ENCODE measurements at places on chromosomes 16 and 17.

- H3K27ac ChIP-seq: no peak overlapping the region
- DNase-seq: peak; percentile 51
- no peaks in the 10 kb centered on the region for H3K4me1 ChIP-seq
- no peaks in the 10 kb centered on the region for H3K27me3 ChIP-seq
These were observed 13.8 kb downstream of the CORO7 start for GRCh38 chr16:4402439-4403132.

DNA sequence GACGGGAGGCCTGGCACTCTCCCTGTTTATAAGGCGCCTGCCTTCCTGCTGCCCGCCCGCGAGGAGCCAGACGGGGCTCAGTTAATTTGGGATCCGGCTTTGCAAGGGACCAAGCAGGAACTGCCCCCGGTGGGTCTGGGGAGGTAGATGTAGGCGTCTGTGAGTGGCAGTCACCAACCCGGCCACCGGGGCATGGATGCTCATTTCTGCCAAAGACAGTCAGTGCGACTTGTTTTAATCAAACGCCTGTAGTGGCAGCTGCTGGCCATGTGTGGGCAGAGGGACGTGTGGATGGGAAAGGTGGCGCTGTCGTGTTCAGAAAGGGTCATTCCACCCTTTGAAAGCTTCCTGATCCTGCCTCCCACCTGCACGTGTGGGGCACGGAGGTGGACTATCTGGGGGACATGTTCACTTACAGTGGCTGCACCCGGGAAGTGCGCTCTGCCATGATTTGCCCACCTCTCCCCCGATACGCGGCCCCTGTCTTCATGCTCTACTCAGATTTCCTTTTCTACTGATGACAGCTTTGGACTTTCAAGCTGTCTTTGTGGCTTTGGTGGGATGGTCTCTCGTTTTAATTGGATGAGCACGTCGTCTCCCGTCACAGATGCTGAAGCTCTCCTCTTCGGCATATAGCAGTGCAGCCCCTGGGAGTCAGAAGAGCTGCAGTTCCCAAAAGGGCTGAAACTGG, 60.3 kb upstream of the CIBAR2 start:
- no peak for DNase-seq
- H3K36me3 ChIP-seq: no peaks in the 10 kb centered on the region

DNA sequence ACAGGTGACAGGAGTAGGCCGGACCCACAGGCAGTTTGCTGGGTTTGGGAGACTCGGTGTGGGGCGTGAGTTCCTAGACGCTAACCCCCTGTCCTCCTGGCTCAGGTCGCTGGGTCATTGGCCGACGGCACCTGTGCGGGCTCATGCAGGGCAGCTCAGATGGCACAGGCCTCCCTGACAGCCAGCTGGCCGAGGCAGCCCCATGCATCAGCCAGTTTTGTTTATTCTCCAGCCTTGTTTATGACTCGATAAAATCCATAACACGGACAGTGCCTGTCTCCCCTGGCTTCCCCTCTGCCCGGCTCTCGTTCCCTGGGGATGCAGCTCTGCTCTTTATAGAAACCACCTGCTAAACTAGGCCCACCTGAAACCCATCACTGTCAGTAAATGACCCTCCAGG, 46.0 kb downstream of the SDK2 start:
- no peak overlapping the region for H3K4me3 ChIP-seq
- peaks cover 5% of the 10 kb centered on the region for H3K4me1 ChIP-seq
- H3K27me3 ChIP-seq: no peaks in the 10 kb centered on the region
- H3K27ac ChIP-seq: no peak overlapping the region

GRCh38 chr17:38750312-38751121, 2.0 kb upstream of the PSMB3 start:
- peaks cover 43% of the 10 kb centered on the region for H3K4me1 ChIP-seq
- no peak for DNase-seq
- H3K36me3 ChIP-seq: peaks cover 21% of the 10 kb centered on the region
- peak overlapping the region; percentile 100 for H3K4me3 ChIP-seq

DNA sequence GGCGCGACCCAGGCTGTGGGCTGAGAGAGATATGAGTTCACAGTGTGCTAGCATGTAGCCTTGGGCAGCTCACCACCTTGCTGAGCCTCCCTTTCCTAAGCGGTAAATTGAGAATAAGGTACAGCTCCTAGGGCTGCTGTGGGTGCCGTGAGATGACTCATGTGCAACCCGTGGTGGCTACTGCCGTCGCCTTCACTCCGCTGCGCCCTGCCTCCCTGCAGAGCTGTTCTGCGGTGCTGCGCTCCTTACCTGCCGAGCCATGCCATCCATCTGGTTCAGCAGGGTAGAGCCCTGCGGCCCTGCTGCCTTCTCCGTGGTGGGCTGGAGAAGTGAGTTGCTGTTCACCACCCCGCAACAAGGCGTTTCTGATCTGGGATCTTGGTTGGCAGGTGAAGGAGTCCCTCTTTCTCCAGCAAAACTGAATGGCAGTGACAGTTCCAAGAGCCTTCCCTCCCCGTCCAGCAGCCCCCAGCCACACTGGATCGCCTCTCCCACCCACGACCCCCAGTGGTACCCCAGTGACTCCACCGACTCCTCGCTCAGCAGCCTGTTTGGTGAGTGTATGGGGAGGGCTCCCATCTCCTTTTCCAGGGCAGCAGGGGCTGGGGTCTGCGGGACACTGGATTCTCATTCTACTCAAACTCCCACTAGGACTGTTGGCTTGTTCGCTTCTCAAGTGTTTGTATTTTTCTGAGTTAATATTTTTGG, 9.3 kb upstream of the JPT2 start:
- no peaks in the 10 kb centered on the region for H3K27me3 ChIP-seq
- peaks cover 67% of the 10 kb centered on the region for H3K36me3 ChIP-seq
- no peaks in the 10 kb centered on the region for H3K4me1 ChIP-seq
- no peak overlapping the region for H3K4me3 ChIP-seq
- no peak for DNase-seq
- no peak overlapping the region for H3K27ac ChIP-seq

GRCh38 chr16:85935391-85935973, 36.5 kb downstream of the IRF8 start:
- peak overlapping the region; percentile 92 for H3K27ac ChIP-seq
- peaks cover 55% of the 10 kb centered on the region for H3K4me1 ChIP-seq
- H3K36me3 ChIP-seq: peaks cover 8% of the 10 kb centered on the region
- no peaks in the 10 kb centered on the region for H3K27me3 ChIP-seq
- DNase-seq: no peak

- H3K4me3 ChIP-seq: no peak overlapping the region
- no peaks in the 10 kb centered on the region for H3K4me1 ChIP-seq
- no peaks in the 10 kb centered on the region for H3K36me3 ChIP-seq
- H3K27ac ChIP-seq: no peak overlapping the region
- no peaks in the 10 kb centered on the region for H3K27me3 ChIP-seq
- DNase-seq: no peak
These were observed 291.2 kb upstream of the MON1B start for GRCh38 chr16:76899767-76900166.

GRCh38 chr17:16459855-16460550, 32.0 kb downstream of the LRRC75A start:
- H3K27me3 ChIP-seq: no peaks in the 10 kb centered on the region
- H3K4me1 ChIP-seq: no peaks in the 10 kb centered on the region
- no peak overlapping the region for H3K27ac ChIP-seq
- H3K36me3 ChIP-seq: peaks cover 15% of the 10 kb centered on the region
- DNase-seq: no peak
- H3K4me3 ChIP-seq: no peak overlapping the region

GRCh38 chr16:2790631-2791030, 3.3 kb upstream of the PRSS33 start:
- no peak for DNase-seq
- H3K27me3 ChIP-seq: peaks cover 19% of the 10 kb centered on the region
- no peak overlapping the region for H3K4me3 ChIP-seq
- H3K36me3 ChIP-seq: no peaks in the 10 kb centered on the region
- no peaks in the 10 kb centered on the region for H3K4me1 ChIP-seq
- no peak overlapping the region for H3K27ac ChIP-seq

- H3K27me3 ChIP-seq: peaks cover 66% of the 10 kb centered on the region
- no peaks in the 10 kb centered on the region for H3K36me3 ChIP-seq
- H3K4me1 ChIP-seq: no peaks in the 10 kb centered on the region
- H3K27ac ChIP-seq: no peak overlapping the region
- no peak overlapping the region for H3K4me3 ChIP-seq
These were observed 567 bp downstream of the SOX9 start for GRCh38 chr17:72121164-72122009.

DNA sequence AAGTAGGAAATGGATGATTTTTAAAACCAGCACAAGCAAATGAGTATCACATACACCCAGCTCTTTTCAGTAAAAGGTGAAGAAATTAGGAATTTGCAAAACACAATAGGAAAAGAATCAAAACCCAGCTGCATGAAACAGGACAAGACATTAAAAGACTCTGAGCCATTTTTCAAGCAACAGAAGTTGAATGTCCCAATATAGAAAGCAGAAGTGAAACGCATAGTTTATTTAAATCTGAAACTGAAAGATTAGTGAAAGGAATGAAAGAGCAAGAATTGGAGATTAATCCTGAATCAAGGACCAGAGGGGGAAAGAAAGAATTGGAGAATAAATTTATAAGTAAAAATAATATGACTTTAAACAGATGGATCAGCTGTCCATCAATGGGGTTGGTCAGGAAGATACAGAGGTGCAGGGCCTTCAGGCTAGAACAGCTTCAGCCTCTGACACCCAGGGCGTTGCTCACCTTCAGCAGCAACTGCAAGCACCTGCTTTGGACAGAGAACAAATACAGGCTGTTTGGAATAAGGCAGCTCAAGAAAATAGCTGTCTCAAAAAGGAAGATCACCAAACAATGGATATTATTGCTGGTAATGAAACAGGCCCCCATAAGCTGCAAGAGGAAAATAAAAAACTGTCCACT, 3.9 kb upstream of the ARHGAP17 start:
- no peaks in the 10 kb centered on the region for H3K27me3 ChIP-seq
- peak overlapping the region; percentile 38 for H3K27ac ChIP-seq
- H3K4me1 ChIP-seq: peaks cover 34% of the 10 kb centered on the region

DNA sequence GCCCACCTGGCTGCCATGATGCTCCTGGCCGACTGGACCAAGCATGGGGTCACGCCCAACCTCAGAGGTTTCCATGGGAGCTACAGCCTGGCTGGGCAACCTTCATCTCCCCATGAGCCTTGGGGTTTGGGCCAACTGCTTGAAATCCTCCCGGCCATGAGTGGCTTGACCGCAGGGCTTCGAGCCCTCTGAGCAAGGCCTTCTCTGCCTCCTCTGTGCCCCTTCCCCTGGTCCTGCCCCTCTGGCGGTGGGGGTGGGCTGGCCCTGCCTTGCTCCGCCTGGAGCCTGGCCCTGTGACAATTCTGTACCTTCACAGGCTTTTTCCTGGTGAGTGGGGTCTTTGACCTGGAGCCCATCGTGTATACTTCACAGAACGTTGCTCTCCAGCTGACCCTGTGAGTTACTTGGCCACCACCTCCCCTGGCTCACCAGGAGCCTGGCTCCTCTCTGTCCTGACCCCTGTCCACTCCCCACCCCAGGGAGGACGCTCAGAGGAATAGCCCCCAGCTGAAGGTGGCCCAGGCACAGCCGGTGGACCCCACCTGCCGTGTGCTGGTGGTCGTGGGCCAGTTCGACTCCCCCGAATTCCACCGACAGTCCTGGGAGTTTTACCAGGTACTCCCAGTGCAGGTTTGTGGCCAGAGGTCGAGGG, 8.8 kb upstream of the BIRC5 start:
- no peak for DNase-seq
- H3K4me3 ChIP-seq: no peak overlapping the region
- H3K4me1 ChIP-seq: no peaks in the 10 kb centered on the region
- H3K36me3 ChIP-seq: peaks cover 5% of the 10 kb centered on the region

DNA sequence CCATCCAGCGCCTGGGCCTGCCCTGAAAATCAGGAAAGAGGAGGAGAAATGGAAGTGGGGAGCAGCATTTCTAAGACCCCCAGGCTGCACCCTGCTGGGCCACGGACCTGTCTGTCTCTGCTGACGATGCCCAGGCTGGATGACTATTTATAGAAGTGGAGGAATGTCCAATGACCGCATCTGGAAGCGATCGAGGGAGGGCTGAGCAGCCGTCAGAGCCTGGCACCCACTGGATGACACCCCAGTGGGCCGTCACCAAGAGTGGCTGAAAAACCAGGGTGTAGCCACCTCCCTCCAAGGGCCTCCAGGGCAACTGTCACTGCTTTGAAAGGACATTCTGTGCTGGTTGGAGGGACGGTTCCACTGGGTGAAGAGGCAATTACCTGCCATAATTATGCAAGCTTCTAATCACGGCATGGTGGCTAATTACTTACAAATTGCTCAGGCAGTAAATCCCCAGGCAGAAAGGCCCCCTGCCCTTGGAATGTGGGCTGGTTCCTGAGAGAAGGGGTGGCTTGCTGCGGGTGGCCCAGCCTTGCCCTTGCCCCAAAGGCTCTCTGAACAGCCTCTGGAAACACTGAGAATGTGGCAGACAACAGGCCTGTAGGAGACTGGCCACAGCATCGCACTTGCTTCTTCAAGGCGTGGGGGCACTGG, 332.1 kb downstream of the C16orf95 start:
- DNase-seq: no peak
- no peak overlapping the region for H3K27ac ChIP-seq

DNA sequence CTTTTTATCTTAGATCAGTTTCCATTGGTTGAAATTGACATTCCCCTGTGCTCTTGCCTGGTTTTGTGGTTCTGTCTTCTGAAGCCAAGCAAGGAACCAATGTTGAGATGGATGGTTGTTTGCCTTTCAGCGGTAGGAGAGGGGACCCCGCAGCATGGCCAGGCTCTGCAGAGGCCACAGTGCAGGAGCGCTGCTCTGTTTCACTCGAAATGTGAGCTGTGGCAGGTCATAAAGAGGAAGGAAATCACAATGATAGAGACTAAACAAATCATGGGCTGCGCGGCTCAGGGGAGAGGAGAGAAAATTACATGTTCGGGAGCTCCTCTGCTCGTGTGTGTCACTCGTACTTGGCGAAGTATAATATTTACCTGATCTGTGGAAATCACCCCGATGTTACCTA, 148.2 kb downstream of the SNX29 start:
- no peaks in the 10 kb centered on the region for H3K36me3 ChIP-seq
- no peak overlapping the region for H3K4me3 ChIP-seq
- no peak for DNase-seq
- H3K27me3 ChIP-seq: no peaks in the 10 kb centered on the region
- peaks cover 7% of the 10 kb centered on the region for H3K4me1 ChIP-seq

DNA sequence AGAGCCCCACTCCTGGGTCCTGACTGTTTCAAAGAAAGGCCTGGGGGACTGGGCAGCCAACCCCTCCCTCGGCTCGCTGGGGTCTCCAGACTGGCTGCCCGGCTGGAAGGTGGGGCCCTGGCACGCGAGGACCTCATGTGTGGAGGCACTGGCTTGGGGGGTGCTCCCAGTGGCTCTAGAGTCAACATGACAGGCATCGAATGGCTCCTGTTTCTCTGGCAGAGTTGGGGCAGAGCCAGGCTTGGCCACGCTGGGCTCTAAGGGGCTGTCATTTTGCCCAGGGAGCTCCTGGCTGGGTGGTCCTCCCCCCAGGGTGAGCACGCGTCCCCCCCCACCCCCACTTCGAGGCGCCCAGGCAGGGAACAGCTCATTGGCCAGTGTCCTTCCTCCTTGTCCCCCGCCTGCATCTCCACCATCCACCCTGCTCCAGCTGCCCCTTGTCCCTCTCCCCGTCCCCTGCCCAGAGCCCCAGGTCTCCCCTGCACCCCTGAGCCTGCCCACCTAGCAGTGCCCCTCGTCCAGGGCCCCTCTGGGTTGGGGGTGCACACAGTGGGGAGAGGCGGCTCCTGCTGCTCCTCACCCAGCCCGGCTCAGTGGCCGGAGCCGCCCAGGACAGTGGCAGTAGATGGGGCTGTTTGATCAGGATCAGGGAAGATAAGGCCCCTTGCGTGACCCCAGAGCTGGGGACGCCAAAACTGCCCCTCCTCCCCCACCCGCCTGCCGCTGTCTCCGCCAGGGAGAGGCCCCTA, 2.7 kb downstream of the GCGR start:
- no peak overlapping the region for H3K27ac ChIP-seq
- H3K36me3 ChIP-seq: no peaks in the 10 kb centered on the region
- H3K4me3 ChIP-seq: no peak overlapping the region

- H3K27ac ChIP-seq: no peak overlapping the region
- no peak overlapping the region for H3K4me3 ChIP-seq
- peaks cover 5% of the 10 kb centered on the region for H3K4me1 ChIP-seq
- H3K36me3 ChIP-seq: no peaks in the 10 kb centered on the region
These were observed 30.5 kb downstream of the SNTB2 start for GRCh38 chr16:69217433-69217832.
